ENCODE measurements at places on chromosomes 6 and 20. TPM values are rescaled to one million over a fixed set of nuclear protein-coding genes. Genes with fewer than 3 reads are reported as not detected.

Gene PEDS1
- total RNA-seq = 10.4 TPM

Gene PTGIS
- total RNA-seq = not detected

Gene MRAP2
- total RNA-seq = not detected

Gene ULBP1
- total RNA-seq = 2.6 TPM

Gene MRPL18
- total RNA-seq = 65.1 TPM

Gene SUMO4
- 5.5 TPM for total RNA-seq

Gene SSTR4
- not detected for total RNA-seq

Gene HLA-DQB1
- 6.2 TPM for total RNA-seq

Gene TRIM31
- 0.17 TPM for total RNA-seq

Gene PKIB
- not detected for total RNA-seq

Gene MACROD2
- total RNA-seq = not detected

Gene CFB
- total RNA-seq = 0.74 TPM

Gene NDUFAF5
- 27.4 TPM for total RNA-seq

Gene SMIM28
- not detected for total RNA-seq

Gene EMILIN3
- total RNA-seq = not detected

Gene YTHDF1
- 27.6 TPM for total RNA-seq

Gene ADGRF1
- total RNA-seq = not detected

Gene CLVS2
- not detected for total RNA-seq

Gene KCNK16
- total RNA-seq = not detected

Gene SPEF1
- not detected for total RNA-seq

Gene PDYN
- total RNA-seq = not detected

Gene MTFR2
- total RNA-seq = 19.2 TPM

Gene SNAI1
- 0.31 TPM for total RNA-seq

Gene FAM83C
- not detected for total RNA-seq

Gene HTR1E
- not detected for total RNA-seq

Gene MDFI
- not detected for total RNA-seq

Gene FOXF2
- not detected for total RNA-seq

Gene TCP11
- not detected for total RNA-seq

Gene TSBP1
- total RNA-seq = not detected

Gene DHX16
- 27.7 TPM for total RNA-seq

Gene OPN5
- not detected for total RNA-seq

Gene HDGFL1
- total RNA-seq = not detected

Gene SLC22A2
- total RNA-seq = not detected

Gene MICB
- 21.4 TPM for total RNA-seq

Gene POM121L2
- not detected for total RNA-seq

Gene OR12D3
- total RNA-seq = not detected

Gene WFDC10B
- not detected for total RNA-seq

Gene EYA4
- total RNA-seq = not detected

Gene PTK6
- total RNA-seq = 0.35 TPM

Gene GPSM3
- 71.8 TPM for total RNA-seq

Gene BMP2
- not detected for total RNA-seq

Gene DNMT3B
- 2.0 TPM for total RNA-seq

Gene PLCB4
- not detected for total RNA-seq

Gene ENPP4
- total RNA-seq = 8.0 TPM

Gene CBLN4
- not detected for total RNA-seq

Gene COX7A2
- total RNA-seq = 577 TPM

Gene IL17F
- 3.3 TPM for total RNA-seq

Gene COL19A1
- 0.26 TPM for total RNA-seq

Gene TGM3
- total RNA-seq = not detected

Gene IMPG1
- total RNA-seq = not detected

Gene TREM1
- 4.5 TPM for total RNA-seq

Gene MYMX
- not detected for total RNA-seq

Gene SLC22A7
- not detected for total RNA-seq

Gene ASIP
- not detected for total RNA-seq

Gene MATN4
- 1.5 TPM for total RNA-seq

Gene CLPSL2
- not detected for total RNA-seq

Gene PNLDC1
- total RNA-seq = not detected

All from activated naive CD4-positive, alpha-beta T cell treated with anti-CD3 and anti-CD28 coated beads for 36 hours (primary cell).